ENCODE measurements at places on chromosomes 13 and 19. TPM values are rescaled to one million over a fixed set of nuclear protein-coding genes. Genes with fewer than 3 reads are reported as not detected.

Gene KLF5
- total RNA-seq, result 0.84 TPM

Gene LRG1
- total RNA-seq, result 0.19 TPM

DNA sequence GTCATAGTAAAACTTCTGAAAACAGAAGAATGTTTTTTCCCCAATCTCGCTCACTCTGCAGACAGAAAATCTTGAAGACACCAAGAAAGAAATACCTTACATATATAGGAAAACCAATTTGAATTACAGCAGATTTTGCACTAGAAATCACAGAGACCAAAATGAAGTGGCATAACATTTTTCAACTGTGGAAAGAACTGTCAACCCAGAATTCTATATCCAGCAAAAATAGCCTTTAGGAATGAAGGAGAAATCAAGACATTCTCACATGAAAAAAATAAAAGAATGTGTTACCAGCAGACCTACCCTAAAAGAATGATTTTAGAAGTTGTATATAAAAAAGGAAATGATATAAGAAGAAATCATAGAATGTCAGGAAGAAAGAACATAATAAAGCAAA, 28.7 kb downstream of the CCDC122 start:
- no peak overlapping the region for H3K27ac ChIP-seq
- no peaks in the 10 kb centered on the region for H3K4me1 ChIP-seq
- no peaks in the 10 kb centered on the region for H3K36me3 ChIP-seq
- no peak overlapping the region for H3K4me3 ChIP-seq
- DNase-seq, result no peak

DNA sequence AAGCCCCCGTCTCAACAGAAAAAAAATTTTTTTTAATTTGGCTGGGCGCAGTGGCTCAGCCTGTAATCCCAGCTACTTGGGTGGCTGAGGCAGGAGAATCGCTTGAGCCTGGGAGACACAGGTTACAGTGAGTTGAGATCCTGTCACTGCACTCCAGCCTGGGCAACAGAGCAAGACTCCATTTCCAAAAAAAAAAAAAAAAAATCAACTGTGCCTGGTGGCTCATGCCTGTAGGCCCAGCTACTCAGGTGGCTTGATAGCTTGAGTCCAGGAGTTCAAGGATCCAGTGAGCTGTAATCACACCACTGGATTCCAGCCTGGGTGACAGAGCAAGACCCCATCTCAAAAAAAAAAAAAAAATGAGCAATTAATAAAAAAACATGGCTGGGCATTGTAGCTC, 1.3 kb upstream of the DOHH start:
- peaks cover 10% of the 10 kb centered on the region for H3K4me1 ChIP-seq
- no peak for DNase-seq
- H3K27me3 ChIP-seq, result no peaks in the 10 kb centered on the region
- H3K27ac ChIP-seq, result no peak overlapping the region

- no peaks in the 10 kb centered on the region for H3K36me3 ChIP-seq
- H3K27me3 ChIP-seq, result peaks cover 91% of the 10 kb centered on the region
- H3K4me3 ChIP-seq, result no peak overlapping the region
- H3K4me1 ChIP-seq, result peaks cover 11% of the 10 kb centered on the region
- no peak for DNase-seq
These were observed 4.9 kb upstream of the GIPC3 start for GRCh38 chr19:3580156-3580934.

DNA sequence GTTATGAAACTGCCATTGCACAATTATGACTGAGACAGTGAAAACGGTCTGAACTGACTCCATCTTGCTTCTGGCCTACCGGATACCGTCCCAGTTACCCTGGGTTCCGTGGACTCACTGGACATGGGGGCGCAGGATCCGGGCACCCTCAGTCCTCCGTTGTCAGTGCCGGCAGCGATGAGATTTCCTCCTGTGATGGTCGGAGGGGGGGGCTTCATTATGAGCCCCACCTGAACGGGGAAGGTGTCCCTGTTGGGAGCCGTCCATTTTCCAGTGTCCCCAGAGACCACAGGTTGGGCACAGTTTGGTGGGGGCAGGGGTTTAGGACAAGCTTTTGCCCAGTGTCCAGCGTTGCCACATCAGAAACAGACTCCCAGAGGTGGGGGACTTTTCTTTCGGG, 23.4 kb downstream of the TMEM255B start:
- no peak for DNase-seq
- H3K36me3 ChIP-seq, result no peaks in the 10 kb centered on the region

GRCh38 chr19:56140583-56141416, at the start of gene ZNF444:
Gene ZNF444, plus strand, starts transcription at chr19:56141287. Its CDS starts 5,625 bp downstream, at chr19:56146912.
- H3K27me3 ChIP-seq, result no peaks in the 10 kb centered on the region
- H3K27ac ChIP-seq, result peak within 1 kb of the TSS; percentile 83
- H3K4me3 ChIP-seq, result peak within 1 kb of the TSS; percentile 50

Data from neural progenitor cell (in vitro differentiated cells).